DMS153 (cell line): ENCODE measurements at places on chromosomes 5 and 9.

DNA sequence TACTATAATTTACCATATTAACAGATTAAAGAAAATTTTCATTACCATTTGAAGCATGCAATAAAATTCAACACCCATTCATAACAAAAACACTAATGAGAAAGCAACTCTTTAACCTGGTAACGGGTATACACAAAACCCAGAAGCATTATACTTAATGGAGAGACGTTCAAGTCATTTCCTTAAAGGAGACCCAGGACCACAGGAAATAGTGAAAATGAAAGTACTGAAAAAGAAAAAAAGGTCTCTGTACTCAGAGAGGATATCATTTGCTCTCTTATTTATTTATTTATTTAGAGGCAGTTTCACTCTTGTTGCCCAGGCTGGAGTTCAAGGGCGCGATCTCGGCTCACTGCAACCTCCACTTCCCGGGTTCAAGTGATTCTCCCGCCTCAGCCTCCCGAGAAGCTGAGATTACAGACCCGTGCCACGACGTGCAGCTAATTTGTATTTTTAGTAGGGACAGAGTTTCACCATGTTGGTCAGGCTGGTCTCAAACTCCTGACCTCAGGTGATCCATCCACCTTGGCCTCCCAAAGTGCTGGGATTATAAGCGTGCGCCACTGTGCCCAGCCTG, 61.6 kb downstream of the SETX start:
- DNase-seq: no peak

DNA sequence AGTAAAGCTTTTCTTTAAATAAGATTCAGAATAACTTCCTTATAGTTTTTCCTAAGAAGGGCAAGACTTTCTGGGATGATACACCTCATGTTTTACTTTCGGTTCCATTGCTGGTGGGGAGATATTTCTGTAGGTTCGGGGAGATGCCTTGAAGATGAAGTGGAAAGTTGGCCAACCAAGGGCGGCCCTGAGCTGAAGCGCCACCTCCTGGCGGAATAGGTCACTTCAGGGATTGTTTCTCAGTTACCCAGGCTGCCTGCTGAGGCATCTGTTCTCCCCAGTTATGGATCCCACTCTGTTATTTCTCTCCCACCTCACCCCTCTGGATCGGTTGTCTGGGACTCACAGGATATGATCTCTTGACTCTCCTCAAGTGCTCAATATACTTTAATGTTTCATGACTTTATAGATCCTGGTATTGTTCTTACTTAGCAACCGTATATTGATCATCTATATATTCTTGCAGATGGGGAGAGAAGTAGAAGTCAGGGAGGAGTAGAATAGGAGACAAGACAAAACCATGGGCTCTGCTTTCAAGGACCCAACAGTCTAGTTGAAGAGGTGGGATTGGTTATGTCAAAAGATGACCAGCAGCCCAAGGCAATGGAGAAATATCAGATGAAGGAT, 23.4 kb downstream of the MEGF10 start:
- DNase-seq: no peak

DNA sequence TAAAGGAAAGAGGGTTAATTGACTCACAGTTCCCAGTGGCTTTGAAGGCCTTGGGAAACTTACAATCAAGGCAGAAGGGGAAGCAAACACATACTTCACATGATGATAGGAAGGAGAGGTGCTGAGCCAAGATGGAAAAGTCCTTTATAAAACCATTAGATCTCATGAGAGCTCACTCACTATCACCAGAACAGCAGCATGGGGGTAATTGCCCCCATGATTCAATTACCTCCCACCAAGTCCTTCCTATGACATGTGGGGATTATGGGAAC, 99.7 kb downstream of the PTTG1 start:
- DNase-seq: no peak

- DNase-seq: peak; percentile 65
These were observed 54.9 kb upstream of the N4BP3 start for GRCh38 chr5:178058321-178059012.

DNA sequence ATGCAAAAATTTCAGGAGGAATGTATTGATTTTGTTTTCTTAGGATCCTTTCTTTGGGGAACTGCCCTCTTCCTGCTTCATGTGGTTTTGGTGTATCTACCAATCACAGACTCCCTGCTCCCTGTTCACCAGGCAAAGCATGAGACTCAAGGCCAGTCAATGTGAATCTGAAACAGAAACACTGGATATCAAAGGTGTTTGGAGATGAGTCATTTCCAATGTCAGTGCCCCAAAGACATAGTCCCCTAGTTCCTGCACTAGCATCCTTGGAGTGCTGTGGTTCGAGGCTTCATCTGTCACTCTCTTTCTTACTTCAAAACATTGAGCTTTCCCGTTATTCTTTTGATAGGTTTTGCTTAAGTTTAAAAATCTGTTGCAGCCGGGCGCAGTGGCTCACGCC, 8.1 kb downstream of the PPP3R2 start:
- no peak for DNase-seq

DNA sequence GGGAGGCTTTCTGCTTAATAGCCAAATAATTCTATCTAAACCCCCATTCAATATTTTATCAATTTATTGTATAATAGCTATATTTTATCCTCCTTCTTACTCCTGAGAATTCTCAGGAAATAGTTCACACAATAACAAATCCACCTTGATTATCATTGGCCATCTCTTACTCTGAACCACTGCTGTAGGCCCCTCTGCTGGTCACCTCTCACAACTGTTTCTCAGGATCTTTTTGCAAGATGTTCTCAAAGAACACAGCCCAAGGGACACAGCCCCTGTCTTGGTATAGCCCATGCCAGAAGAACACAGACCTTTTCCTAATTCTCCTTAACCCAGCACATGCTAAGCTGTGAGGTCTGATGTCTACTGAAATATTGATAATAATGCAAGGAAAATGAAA, 74.9 kb upstream of the HTR4 start:
- DNase-seq: no peak

- DNase-seq: no peak
These were observed 18.9 kb downstream of the NREP start for GRCh38 chr5:111738118-111738517.

GRCh38 chr9:90793729-90794128, 7.9 kb upstream of the SYK start:
- DNase-seq: no peak

- no peak for DNase-seq
These were observed 87.4 kb upstream of the ICE1 start for GRCh38 chr5:5335107-5335506.

DNA sequence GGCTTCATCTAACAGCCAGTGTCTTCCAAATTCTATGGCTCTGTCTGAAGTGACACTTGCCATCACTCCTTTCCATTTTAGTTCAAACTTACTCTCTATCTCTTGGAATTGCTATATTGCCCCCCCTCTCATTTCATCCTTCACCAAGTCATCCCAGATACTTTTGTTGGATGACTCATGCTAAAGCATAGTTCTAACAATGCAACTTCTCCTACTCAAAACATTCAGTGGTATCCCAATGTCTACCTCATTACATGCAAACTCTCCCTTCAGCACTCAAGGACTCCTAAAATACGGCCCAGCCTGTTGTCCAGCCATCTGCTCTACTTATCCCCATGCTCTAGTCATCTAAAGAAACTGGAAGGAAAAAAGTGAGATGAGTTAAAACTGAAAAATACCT, 171.6 kb downstream of the RASEF start:
- DNase-seq: no peak

DNA sequence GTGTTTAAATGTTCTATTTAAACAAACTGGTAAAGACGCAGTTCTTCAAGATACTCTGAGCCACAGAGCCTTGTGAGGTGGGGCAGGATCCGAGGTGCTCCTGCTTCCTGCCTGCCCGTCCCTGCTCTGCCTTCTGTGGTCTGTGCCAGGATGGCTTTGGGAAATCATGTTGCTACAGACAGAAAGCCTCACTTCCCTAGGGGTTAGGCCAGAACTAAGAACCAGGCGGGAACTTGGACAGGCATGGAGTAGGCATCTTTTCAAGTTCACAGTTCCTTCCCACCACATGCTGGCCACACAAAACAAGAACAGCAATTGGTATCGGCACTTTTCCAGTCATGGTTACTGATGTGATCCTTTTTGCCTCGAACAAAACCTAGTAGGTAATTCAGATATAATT, 67.7 kb upstream of the SPOCK1 start:
- no peak for DNase-seq

DNA sequence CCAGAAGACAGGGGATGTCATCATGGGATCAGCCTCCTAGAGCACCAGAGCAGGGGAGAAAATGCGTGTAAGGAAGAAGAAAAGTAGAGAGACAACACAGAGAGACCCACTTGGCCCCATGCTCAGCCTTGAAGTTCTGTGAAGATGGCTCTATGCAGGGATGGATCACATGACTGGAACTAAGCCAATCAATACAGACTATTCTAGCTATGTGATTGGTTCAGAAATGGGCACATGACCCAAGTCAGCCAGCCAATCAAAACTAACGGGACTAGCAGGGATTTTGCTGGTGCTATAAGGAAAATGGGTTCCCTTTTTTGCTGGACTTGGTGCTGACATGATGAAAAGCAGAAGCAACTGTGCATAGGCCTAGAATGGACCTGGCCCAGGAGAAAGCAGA, 173.0 kb upstream of the TBC1D2 start:
- DNase-seq: no peak

DNA sequence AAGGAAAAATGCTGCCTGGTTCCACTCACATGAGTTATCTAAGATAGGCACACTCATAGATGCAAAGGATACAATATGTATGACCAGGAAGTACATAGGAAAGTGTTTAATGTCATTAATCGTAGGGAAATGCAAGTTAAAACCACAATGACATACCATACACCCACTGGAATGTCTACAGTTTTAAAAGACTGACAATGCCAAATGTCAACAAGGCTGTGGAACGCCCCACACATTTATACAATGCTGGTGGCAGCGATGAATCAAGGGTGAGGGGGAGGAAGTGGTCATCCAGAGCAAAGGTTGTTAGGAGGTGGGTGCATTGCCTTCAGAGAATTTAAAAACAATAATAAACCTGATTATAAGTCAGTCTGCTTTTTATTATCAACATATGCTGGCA, 437.8 kb downstream of the ARHGEF28 start:
- no peak for DNase-seq

- DNase-seq: no peak
These were observed 20.1 kb downstream of the DIAPH1 start for GRCh38 chr5:141598391-141599345.

DNA sequence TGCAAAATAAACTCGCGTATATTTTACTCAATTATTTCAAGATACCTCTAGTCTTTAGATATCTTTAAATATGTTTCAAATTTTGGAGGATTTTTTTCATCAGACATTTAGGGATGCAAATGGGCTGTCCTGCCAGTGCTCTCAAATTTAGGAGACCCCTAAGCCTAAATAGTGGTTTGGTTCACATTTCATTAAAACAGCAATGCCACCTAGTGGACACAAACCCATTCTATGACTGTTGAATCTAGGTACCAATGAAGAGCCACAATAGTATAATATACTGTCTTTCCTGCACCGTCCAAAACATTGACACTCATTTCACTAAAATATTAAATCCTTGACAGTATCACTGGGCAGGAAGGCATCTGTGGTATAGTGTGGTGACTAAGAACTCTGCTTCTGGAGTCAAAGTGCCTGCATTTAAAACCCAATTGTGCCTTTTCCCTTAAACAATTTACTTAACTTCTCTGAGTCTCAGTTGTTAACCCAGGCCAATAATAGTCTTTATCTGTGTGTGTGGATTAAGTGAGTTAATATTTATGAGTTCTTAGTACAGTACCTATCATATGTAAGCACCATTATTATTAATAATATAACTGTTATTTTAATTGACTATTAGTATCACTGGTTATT, 148.0 kb downstream of the RORB start:
- no peak for DNase-seq

DNA sequence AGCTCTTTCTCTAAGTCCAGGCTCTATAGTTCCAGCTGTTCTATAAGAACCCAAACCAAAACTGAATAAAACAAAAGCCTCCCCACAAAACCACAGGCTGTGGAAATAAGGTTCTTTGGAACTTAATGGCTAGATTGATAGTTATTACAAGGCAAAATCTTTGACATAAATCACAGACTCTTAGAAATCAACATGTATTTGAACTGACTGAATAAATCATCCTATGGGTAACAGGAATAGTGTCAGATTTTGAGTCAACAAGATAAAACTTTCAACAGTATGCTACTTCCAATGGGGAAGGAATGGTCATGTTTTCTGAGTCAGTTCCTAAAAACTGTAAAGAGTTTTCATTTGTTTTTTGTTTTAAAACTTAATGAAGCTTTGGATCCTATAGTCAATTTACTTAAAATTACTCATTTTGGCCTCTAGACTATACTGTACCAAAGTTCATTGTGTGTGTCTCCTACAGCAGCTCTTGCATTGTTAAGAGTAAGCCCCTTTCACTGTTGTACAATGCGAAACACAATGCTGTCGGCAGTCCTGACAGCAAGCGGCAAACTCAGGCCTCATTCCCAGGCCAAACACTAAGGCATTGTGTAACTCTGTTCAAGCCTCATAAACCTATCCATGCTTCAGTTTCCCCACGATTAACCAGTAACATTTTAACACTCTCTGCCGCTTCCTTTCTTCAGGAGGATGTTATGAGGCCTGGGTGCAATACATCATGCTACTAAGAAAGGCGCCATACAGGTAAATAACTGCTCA, 134.1 kb downstream of the ARL15 start:
- no peak for DNase-seq

DNA sequence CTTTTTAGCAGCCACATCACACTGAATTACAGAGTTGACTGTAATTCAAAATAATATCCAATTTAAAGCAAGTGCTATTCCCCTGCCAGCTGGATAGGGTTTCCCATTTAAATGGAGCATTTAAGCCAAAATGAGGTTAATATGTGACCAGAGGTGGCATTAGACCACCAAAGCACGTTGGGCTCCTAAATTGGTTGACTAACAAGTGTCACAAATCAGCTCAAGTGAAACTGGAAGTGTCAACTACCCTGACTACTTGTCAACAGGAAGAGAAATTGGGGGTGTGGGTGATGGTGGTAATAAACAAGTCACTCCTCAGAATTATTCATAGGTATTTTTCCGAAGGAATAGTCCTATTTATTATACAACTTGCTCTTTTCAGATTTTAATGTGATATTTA, 609.6 kb upstream of the TLE4 start:
- DNase-seq: no peak

- DNase-seq: no peak
These were observed 458.1 kb upstream of the CDH18 start for GRCh38 chr5:20446121-20446520.

GRCh38 chr9:86721226-86721781, 226.0 kb downstream of the GAS1 start:
- no peak for DNase-seq

DNA sequence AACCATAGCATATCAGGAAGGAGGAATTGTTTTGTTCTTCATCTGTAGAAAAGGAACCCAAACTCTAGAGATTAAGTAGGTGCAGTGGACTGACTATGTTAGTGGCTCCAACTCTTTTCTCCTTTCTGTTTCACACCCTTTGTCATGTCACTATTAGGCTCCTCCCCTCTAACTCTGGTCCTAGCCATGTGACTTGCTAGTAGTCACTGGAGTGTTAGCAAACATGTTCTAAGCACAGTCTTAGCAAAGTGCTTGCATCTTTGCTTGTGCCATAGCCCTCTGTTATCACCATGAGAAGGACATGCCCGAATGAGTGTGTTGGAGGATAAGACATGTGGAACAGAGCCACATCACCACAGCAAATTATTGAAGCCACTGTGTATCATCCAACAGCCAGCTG, 55.4 kb upstream of the PPP3R2 start:
- DNase-seq: no peak
